Right ventricle myocardium inferior (tissue), 1 donor: ENCODE measurements at places on chromosomes 11 and 22.

DNA sequence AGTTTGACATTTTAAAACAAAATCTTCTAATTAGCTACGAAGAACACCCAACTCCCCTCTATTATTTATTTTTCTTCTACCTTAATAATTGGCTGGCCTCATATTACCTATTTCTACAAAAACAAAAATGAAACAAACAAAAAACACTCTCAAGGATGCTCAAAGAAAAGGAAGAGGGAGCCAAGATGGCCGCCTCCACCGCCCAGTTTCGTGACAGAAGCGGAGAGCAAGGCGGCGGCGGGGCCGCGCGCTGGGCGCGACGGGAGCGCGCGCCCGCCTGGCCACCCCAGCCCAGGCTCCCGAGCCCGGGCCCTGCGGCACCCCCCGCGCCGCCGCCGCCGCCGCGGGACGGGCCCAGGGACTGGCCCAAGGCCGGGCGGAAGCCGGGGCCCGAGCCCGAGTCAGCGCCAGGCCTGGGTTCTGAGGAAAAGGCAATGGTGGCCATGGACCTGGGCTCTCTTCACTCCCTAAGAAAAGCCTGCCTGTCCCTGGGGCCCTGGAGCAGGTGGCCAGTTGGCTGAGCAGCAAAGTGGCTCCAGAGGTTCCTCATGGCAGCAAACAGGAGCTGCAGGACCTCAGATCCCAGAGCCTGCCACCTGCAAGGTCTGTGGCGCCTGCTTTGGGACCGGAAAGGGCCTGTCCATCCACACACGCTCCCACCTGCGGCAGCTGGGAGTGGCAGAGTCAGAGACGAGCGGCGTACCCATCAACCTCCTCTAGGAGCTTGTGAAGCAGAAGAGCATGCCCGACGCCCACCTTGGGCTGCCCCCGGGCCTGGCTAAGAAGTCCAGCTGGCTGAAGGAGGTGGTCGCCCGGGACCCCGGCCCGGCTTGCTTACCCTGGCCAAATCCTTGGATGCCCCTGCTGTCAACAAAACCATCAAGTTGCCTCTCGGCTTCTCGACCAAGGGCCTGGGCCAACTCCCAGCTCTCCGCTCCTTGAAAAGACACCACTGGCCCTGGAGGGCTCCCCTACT lies 543.2 kb upstream of the CCDC179 start:
- DNase-seq = peak; percentile 56

- DNase-seq = no peak
Measured at GRCh38 chr11:62573006-62573591, 592 bp downstream of the EEF1G start.

- peak; percentile 74 for DNase-seq
Measured at GRCh38 chr22:50542416-50542927, 3.2 kb upstream of the KLHDC7B start.

- DNase-seq = no peak
Measured at GRCh38 chr22:46815896-46816731, 53.7 kb downstream of the TBC1D22A start.

- DNase-seq = peak; percentile 98
Measured at GRCh38 chr11:93197380-93198214, at the start of gene SLC36A4. Gene SLC36A4 (minus strand): TSS chr11:93197991. CDS start chr11:93197832, 159 bp downstream.

DNA sequence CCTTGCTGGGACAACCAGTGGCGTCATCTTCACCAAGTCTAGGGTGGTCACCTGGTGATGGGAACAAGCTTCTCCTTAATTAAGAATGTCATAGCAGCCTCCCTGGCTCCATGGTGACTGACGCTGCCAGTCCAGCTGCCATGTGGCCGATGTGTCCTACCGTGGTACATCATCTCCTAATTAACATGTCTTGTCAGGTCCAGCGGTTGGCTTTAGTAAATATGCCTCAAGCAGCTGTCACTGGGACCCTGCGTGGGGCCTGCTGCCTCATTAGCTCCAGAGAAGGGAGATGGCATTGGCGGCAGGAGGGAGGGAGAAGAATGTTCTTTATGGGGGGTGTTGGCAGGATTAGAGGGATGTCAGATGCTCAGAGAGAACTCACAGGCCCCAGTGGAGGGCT lies 271.9 kb downstream of the ST3GAL4 start:
- DNase-seq = no peak

- DNase-seq = no peak
Measured at GRCh38 chr22:38734421-38735100, 21.2 kb downstream of the SUN2 start.

- DNase-seq = no peak
Measured at GRCh38 chr11:114348200-114349191, 51.8 kb downstream of the C11orf71 start.

DNA sequence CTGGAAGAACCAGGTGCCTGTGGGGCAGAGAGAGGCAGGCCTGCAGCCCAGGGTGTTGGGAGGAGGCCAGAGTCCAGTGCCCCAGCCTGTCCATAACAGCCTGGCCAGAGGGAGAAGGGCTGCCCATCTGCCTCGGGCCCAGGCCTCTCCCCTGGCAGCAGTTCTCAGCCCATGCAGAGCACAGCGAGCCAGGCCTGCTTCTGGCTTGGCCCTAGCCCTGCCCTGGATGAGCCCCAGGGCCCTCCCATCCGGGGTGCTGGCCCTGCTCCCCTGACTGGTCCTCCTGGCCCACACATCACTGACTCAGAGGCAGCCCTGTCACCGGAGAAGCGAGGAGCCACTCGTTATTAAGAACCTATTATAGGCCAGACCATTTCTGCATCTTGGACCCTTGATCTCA lies 19.7 kb upstream of the MYRF start:
- DNase-seq = no peak

- DNase-seq = peak; percentile 28
Measured at GRCh38 chr11:2790568-2790921, 90.8 kb upstream of the KCNQ1OT1 start.

- peak; percentile 98 for DNase-seq
Measured at GRCh38 chr11:74592441-74593362, at the start of gene POLD3. Gene POLD3 (plus strand): TSS chr11:74592582. CDS start chr11:74592659, 77 bp downstream.
